ENCODE measurements at places on chromosomes 5 and 9.
A peak's percentile ranks its signal among the peaks of the same experiment; 100 is the strongest.

- H3K4me3 ChIP-seq, result peak overlapping the region; percentile 97
- H3K27ac ChIP-seq, result peak overlapping the region; percentile 47
- no peak for DNase-seq
- peaks cover 4% of the 10 kb centered on the region for H3K4me1 ChIP-seq
- no peaks in the 10 kb centered on the region for H3K36me3 ChIP-seq
Observed at GRCh38 chr9:130171226-130172148, 717 bp upstream of the NCS1 start.

DNA sequence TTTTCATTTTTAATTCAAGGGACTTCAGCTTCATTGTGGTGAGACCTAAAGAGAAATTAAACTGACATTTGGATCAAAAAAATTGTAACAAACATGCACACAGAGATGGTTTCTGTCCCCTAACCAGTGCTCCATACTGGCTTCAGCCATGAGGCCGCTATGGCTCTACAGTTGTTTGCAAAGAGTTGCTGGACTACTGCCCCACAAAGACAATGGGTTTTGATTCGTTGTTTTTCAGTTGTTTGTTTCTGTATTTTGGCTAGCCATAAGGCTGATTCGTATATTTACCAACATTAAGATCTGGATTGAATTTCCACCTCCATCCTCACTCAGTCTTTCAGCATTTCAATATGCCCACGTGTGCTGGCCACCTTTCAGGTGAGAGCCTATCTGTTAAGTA lies 163.7 kb upstream of the KIF2A start:
- no peaks in the 10 kb centered on the region for H3K36me3 ChIP-seq
- no peak overlapping the region for H3K4me3 ChIP-seq
- H3K27ac ChIP-seq, result no peak overlapping the region

GRCh38 chr5:66945389-66946349 lies 250.9 kb downstream of the CD180 start:
- no peaks in the 10 kb centered on the region for H3K36me3 ChIP-seq
- no peak overlapping the region for H3K27ac ChIP-seq
- no peaks in the 10 kb centered on the region for H3K27me3 ChIP-seq
- no peaks in the 10 kb centered on the region for H3K4me1 ChIP-seq
- no peak overlapping the region for H3K4me3 ChIP-seq

- H3K27me3 ChIP-seq, result no peaks in the 10 kb centered on the region
- no peak overlapping the region for H3K27ac ChIP-seq
- DNase-seq, result no peak
- H3K4me1 ChIP-seq, result no peaks in the 10 kb centered on the region
- H3K36me3 ChIP-seq, result no peaks in the 10 kb centered on the region
- no peak overlapping the region for H3K4me3 ChIP-seq
Observed at GRCh38 chr9:27817747-27818146, 244.5 kb upstream of the C9orf72 start.
